Stimulated activated memory B cell treated with anti-CD40 and anti-IgM and Interleukin-4, amounts not matched to agents 10 μg/mL and 1 μg/mL and 100 μg/mL, for 72 hours (primary cell): ENCODE measurements at places on chromosomes 13 and 19.

GRCh38 chr19:12628040-12629022 lies 17.6 kb downstream of the ZNF791 start:
- no peak for ATAC-seq

DNA sequence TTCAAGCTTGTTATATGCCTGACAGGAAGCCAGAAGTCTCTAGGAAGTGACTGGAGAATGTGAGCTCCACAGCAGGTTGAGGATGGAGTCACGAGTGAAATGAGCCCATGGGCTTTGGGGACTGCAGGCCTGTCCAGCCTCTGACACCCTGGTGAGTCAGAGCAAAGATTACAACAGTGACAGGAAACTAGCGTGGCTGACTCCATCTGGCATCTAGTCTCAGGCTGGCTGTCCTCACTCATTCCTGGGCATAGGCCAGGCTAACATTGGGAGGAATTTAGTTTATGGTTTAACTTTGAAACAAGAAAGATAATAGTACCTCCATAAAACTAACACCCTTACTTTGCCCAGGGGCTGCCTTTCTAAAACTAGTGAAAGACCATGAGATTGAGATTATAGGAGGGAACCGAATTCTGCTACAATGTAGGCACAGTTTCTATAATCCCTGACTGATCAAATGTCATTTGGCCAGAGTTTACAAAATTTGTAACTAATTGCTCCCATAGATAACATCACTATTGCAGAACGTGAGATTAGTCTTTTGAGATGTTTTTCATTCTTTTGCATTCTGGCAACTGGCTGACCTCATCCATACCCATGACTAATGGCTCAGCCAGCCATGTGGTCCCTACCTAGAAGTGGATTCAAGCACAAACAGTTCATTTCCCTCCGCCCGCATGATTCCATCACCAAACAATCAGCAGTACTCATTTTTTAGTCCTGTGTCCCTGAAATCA lies 28.4 kb downstream of the PSG1 start:
- no peak for ATAC-seq

- no peak for ATAC-seq
These were observed 4.5 kb downstream of the XAB2 start for GRCh38 chr19:7624810-7625209.

GRCh38 chr19:12774588-12775555 lies at the start of gene HOOK2:
Gene HOOK2, minus strand, starts transcription at chr19:12775552. Its CDS starts 103 bp downstream, at chr19:12775449.
- peak; percentile 29 for ATAC-seq

GRCh38 chr13:38483623-38484022 lies 134.0 kb downstream of the UFM1 start:
- ATAC-seq = no peak

DNA sequence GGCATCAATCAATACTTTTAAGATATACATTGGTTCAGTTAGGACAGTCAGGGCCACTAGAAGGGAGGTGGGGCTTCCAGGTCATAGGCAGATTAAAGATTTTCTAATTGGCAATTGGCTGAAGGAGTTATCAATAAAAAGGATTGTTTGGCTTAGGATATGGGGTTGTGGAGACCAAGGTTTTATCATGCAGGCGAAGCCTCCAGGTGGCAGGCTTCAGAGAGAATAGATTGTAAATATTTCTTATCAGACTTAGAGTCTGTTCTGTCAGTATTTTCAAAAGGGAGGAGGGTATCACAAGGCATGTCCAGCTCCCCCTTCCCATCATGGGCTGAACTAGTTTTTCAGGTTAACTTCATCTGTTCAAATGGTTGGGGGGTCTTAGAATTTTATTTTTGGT lies 77.4 kb upstream of the FARP1 start:
- no peak for ATAC-seq

DNA sequence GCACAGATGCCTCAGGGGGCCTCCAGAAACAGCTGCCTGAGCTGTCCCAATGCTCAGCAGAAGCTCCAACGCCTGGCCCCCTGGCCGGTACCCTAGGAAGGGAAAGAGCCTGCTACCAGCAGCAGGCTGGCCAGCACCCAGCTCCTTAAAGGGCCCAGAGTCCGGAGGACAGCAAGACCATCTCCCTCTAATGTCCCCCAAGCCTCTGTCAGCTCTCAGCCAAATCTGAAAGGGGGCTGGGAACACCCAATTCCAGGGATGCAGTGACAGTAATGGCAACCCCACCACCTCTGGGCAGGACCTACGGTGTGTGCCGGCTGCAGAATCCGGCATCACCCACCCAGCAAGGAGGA lies 4.2 kb downstream of the PPP6R1 start:
- ATAC-seq = no peak

DNA sequence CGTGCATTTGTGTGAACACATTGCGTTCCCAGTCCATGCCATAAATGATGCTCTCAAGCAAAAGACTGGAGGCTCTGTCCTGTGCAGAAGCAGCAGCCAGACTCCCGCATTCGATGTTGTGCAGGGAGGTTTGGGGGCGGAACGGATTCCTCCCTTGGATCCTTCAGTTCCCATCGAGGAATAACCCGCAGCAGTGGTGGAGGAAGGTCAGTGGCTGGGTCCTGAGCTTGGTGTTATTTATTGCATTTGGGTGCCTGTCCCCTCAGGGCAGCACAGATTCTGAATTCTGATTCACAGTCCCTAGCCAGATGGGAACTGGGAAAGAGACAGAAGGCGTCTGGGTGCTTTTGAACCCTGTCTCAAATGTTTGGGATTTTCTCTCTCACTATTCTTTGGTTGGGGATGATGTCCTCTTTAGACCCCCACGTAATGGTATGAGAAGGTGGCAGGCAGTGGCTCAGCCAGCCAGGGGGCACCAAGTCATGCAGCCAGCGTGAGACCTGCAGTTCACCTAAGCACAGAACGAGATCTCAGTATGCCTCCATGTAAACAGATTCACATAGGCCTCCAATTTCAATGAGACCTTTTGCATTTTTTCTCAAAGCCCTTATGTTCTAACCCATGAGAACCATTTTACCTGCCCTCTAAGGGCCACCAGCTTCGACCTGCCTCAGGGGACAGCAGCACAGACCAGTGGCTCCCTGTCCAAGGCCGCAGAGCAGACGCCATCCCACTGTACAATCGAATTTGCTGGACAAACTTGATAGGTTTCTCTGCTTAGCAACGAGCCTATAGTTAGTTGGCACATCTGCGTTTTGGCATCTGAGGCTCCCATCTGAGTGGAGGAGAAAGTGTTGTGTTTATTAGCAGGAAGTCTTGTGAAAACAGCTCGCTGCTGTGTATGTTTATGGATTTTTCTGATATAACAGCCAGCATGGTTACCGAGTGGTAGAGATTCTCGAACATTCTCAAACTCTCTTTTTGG lies 17.8 kb downstream of the KCTD15 start:
- ATAC-seq = no peak

GRCh38 chr13:44022196-44022595 lies 142.5 kb downstream of the LACC1 start:
- ATAC-seq = no peak

GRCh38 chr19:52993342-52994178 lies 20.2 kb upstream of the ERVV-1 start:
- ATAC-seq = peak; percentile 63

GRCh38 chr19:44848812-44849447 lies 2.8 kb downstream of the NECTIN2 start:
- ATAC-seq = no peak

GRCh38 chr19:58034477-58034793 lies 610 bp downstream of the ZSCAN1 start:
- ATAC-seq = no peak

- ATAC-seq = no peak
These were observed 3.3 kb upstream of the TEX29 start for GRCh38 chr13:111317042-111317550.

DNA sequence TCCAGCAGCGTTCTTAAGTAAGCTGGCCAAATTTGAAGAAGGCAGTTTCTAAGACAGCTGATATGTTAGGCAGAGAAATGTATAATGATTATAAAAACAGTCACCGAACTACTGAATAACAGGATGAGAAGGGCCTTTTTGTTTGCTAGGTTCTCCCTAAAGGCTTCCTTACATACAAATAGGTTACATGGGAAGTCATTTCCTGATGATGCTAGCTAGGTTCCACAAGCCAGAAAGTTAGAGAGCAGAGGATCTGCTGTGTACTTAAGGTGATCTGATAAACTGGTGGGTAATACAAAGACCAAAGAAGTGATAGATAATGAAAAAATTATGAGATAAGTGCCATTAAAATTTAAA lies 139.7 kb downstream of the VWA8 start:
- ATAC-seq = no peak

DNA sequence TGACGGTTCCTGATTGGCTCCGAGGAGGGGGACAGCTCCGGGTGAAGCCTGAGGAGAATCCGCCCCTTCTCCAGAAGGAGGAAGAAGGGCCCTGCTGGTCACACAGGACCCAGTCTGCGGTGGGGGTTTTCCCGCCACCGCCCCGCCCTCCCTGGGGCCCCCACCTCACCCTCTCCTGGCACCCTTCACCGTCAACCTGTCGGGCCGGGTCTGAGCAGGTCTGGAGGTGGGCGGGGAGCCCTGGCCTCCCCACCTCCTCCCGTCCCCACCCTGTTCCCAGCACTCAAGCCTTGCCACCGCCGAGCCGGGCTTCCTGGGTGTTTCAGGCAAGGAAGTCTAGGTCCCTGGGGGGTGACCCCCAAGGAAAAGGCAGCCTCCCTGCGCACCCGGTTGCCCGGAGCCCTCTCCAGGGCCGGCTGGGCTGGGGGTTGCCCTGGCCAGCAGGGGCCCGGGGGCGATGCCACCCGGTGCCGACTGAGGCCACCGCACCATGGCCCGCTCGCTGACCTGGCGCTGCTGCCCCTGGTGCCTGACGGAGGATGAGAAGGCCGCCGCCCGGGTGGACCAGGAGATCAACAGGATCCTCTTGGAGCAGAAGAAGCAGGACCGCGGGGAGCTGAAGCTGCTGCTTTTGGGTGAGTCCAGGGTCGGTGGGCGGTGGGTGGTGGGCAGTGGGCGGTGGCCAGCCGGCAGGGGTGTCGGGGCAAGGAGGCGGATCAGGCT lies at the start of gene GNA15:
Gene GNA15, plus strand, starts transcription at position 73 of the 723 bp plus-strand sequence. Its CDS starts 418 bp downstream, at position 491.
- ATAC-seq = peak; percentile 53

- no peak for ATAC-seq
These were observed 36.1 kb downstream of the CNMD start for GRCh38 chr13:52703482-52703881.
